ENCODE measurements at places on chromosomes 7 and 10.

DNA sequence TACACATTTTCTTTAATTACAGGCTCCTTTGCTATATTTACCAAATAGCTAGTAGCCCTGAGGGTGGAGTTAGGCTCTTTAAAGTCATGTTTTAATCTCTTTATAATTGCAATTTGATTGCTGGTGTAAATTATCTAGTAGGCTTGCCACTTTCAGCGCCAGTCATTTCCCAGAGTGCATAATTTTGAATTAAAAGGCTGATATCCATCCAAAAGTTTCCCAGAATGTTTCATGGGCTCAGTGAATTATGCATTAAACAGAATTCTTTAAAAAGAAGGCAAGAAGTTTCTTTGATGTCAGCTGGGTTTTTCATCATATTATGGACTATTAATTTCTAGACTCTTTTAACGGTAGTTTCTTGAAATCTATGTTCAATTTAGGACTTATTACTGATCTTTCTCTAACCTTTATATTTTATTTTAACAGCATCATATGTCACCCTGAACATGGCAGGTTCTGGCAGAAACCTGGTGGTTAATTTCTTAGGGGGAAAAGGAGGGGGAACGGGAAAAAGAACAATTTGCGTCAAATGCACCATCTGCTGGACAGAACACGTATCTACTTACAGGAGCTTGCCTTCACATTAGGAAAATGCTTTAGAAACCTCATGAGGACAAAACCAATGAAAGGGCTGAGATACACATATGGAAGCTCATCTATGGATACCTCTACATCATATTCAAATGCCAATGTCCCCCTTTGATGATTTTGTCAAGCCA, 171.1 kb downstream of the GRM3 start:
- DNase-seq, result no peak

- DNase-seq, result no peak
Observed at GRCh38 chr7:47741984-47742383, 160.1 kb upstream of the TNS3 start.

DNA sequence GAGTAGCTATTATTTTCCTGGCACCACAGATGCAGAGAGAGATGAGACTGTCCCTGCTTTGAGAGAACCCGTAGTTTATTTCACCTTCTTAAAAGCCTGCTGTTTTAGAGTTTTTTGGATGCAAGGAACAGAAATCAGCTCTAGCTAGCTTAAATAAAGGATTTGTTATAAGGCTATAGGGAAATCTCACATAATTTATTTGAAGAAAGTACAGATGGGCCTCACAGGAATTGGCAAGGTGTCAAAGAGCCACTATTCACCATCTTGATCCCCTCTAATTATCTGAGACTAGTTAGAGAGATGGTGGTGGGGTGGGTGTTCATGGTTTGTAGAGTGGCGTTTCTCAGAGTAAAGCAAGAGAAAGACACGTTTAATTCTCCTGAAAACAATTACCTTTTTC, 7.3 kb downstream of the KMT2E start:
- no peak for DNase-seq

DNA sequence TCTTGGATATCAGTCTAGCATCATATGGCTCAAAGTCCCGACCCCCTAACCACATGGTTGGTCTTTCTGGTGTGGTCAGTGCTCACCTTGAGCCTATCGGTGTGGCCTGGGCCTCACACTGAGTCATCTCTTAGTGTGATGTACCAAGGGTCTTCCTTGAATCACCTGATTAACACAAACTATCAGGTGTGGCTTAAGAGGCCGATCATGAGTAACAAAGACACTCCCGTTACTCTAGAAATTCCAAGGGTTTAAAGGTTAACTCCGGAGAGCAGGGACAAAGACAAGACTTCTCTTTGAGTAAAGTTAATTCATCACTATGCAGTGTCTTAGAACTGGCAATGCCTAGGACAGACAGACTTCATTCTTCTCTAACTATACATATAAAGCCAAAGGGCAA, 52.3 kb upstream of the ARMC3 start:
- DNase-seq, result no peak

GRCh38 chr10:31352436-31353226, 33.6 kb downstream of the ZEB1 start:
- DNase-seq, result no peak

GRCh38 chr7:25580141-25580540, 351.9 kb upstream of the NPVF start:
- DNase-seq, result no peak

- no peak for DNase-seq
Observed at GRCh38 chr10:76405922-76406321, 974.5 kb downstream of the LRMDA start.

DNA sequence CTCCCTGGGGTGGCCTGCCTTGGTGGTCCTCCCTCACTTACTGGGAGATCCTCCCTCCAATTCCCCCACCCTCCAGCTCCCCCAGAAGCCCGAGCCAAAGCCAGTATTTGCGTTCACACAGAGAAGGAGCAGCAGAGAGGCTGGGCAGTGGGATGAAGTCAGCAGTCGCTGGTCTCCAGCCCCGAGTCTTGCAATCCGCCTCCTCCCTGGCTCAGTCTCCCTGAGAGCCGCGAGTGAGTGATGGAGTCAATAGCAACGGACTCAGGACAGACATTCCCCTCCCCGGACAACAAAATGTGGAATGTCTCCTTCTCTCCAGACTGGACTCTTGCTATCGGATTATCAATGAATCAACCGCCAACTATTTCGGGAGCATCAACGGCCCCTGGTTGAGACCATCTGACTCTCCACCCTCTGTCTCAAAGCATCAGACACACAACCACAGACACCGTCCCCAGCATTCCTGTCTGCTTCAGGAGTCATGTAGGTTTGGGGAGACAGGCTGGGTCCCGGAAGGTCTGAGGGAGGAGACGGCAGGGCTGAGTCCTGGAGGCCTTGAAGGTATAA, 178.4 kb downstream of the SH3PXD2A start:
- DNase-seq, result no peak

- no peak for DNase-seq
Observed at GRCh38 chr7:18702071-18702829, 206.7 kb downstream of the HDAC9 start.

GRCh38 chr7:69334701-69335100, 263.6 kb upstream of the AUTS2 start:
- no peak for DNase-seq

- no peak for DNase-seq
Observed at GRCh38 chr7:144036302-144036885, 12.4 kb upstream of the OR2A5 start.

DNA sequence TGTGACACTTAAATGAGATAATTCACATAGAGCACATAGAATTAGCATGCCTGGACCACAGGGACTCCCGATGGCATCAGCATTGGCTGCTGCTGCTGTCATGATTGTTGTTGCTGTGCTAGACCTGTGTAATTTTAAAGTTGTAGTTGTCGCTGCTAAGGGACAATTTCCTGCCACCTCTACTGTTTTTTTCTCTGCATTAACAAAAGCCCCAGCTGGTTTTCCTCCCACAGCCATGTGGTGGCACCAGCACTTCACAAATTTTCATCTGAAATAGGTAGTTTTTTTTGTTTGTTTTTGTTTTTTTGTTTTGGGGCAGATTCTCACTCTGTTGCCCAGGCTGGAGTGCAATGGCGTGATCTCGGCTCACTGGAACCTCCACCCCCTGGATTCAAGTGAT, 25.4 kb upstream of the PRXL2A start:
- peak; percentile 50 for DNase-seq

DNA sequence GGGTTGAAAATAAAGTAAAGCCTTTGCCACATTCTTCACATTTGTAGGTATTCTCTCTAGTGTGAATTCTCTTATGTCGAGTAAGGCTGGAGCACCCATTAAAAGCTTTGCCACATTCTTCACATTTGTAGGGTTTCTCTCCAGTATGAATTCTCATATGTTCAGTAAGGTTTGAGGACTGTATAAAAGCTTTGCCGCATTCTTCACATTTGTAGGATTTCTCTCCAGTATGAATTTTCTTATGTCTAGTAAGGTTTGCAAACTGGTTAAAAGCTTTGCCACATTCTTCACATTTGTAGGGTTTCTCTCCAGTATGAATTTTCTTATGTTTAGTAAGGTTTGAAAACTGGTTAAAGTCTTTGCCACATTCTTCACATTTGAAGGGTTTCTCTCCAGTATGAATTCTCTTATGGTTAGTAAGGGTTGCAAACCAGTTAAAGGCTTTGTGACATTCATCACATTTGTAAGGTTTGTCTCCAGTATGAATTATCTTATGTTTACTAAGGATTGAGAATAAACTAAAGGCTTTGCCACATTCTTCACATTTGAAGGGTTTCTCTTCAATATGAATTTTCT, 41.4 kb downstream of the ZNF680 start:
- DNase-seq, result no peak

DNA sequence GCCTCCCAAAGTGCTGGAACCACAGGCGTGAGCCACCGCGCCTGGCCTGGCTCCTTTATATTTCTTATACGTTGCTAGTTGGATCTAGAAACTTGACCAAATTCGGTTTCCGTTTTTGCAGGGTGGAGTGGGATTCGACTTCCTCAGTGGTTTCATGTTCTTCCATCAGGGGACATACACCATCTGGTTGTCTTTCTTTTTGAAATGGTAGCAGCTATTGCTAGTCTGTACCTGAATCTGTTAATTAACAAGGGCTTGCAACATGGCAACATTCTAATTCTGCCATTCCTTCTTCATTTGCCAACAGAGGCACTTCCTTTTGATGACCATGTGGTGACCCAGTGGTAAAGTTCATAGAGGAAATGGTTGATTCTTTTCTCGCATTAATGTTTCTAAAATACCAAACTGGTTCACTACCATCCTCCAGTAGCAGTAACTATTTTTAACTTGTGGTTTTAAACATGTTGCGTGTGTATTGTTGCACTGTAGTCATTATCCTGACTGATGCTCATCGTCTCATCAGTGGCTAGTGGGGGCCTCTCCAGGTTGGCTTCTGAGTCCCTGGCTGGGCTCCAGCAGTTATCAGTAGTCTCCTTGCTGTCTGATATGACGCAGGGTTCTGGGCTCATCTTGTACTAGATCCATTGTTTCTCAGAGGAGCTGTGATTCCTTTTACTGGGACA, 159.2 kb downstream of the RGS10 start:
- DNase-seq, result no peak

DNA sequence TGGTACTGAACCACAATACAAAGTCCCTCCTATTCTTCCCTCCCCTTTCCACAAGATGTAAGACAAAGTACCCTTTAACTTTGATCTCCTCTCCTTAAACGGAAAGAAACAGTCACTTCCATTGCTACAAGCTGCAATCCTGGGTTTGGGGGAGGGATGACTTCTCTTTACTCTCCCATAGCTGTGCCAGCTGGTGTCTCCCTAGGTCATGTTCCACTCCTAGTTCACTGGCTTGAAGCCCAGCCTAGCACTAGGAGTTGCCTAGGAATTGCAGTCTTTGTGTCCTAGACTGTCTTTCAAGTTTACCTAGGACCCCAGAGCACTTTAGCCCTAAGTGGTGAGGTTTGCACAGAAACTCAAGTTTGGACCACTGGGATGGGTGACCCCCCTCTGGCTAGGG, 311.1 kb downstream of the HPSE2 start:
- no peak for DNase-seq

DNA sequence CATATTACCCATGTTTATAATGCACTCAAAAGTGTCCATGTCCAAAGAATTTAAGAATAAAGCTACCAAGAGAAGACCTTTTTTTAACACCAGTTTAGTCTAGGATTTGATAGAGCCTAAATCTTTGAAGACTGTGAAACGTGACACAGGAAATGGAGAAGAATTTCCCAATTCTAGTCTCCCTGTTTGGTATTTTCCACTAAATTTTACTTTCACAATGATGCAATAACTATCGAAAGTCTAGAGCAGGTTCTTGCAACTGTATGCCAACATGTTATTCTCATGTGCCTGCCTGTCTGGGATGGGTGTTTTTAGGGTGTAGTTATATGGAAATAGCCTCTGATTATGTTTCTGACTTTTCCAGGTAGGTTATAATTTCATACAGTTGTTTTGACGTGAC, 6.9 kb upstream of the MXI1 start:
- DNase-seq, result no peak

DNA sequence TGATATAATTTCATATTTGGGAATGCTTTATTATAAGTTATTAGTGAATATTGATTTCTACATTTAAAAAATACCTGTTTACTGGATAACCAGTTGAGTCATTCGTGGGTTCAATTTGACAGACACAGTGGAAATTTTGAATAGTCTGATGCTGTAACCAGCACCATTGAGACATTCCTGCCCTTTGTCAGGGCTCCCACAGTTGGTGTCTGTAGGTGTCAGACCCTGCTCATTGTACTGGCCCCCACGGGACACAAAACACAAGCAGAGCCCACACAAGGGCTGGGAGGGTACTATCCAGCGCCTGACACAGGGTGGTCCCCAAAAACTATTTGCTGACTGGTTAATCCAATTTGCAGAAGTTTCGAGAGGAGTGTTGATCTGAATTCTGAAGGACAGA, 35.9 kb downstream of the EEPD1 start:
- no peak for DNase-seq

GRCh38 chr10:124639206-124639605, 105.0 kb downstream of the FAM53B start:
- no peak for DNase-seq

GRCh38 chr7:90520484-90520883, 51.0 kb downstream of the PTTG1IP2 start:
- no peak for DNase-seq

DNA sequence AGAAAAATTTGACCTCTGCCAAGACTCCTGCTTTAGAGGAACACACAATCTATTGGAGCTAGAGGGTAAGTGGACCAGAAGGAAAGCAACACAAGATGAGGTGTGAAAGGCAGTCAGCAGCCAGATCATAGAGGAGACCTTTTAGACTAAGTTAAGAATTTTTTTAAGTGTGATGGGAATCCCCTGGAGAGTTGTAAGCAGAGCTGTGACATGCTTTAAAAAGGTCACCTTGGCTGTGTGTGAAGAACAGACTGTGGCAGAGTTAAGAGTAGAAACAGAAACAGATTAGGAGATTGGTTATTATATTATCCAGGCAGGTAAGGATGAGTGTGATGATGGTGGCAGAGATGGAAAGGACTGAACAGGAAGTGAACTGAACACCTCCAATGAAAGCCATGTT, 23.5 kb downstream of the CPEB3 start:
- no peak for DNase-seq

GRCh38 chr10:87054373-87055295, 34.5 kb downstream of the FAM25A start:
- no peak for DNase-seq

GRCh38 chr10:97612386-97612785, 20.9 kb downstream of the MORN4 start:
- no peak for DNase-seq

DNA sequence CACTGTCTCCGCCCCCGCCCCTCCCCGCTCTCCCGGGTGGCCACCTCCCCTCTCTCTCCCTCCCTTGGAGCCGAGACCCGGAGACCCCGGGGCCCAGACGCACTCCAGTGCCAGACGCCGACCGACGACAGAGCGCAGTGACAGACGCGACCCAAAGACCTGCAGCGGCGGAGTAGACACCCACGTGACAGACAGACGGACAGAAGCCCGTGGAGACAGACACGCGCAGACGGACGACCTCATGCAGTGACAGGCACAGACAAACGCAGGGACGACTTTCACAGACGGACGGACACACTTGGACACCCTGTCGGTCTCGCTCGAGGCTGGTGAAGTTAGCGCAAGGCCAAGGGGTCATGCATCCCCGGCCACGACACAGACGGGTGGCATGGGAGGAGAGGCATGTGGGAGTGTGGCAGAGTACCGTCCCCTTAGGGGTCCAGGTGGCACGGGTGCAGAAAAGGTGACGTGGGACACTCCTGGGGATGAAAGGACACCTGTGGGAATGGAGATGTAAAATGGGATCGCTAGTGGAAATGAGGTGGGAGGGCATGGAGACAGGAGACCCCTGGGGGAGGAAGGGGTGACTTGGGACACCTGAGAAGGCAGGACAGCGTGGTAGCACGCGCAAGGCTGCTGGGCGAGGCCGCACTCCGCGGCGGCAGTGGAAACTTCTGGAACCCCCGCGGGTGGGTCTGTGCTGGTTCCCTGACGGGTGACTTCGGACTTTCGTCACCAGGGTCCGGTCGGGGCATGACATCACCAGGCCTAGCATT, 456 bp upstream of the ACHE start:
- DNase-seq, result peak; percentile 49
